ENCODE measurements at places on chromosomes 4 and X.

DNA sequence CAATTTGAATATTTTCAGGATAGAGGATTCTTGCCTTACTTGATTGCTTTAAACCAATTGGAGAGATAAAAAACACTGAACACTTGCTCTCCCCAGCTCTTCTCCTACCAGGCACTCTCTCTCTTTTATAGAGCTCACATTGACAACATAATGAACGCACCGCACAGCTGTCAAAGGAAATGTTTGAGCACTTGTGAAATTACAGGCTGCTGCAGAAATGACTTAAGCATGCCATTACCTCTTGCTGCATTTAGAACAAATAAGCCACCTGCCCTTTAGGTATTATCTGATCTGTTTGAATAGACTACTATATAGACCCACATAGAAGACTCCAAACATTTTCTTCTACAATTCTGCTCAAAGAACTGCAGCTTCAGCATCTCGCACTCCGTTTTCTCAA is 227.7 kb downstream of the C4orf33 start:
- no peak for DNase-seq

- peak; percentile 14 for DNase-seq
Measured at GRCh38 chr4:164937576-164938270, 39.7 kb downstream of the TRIM61 start.

DNA sequence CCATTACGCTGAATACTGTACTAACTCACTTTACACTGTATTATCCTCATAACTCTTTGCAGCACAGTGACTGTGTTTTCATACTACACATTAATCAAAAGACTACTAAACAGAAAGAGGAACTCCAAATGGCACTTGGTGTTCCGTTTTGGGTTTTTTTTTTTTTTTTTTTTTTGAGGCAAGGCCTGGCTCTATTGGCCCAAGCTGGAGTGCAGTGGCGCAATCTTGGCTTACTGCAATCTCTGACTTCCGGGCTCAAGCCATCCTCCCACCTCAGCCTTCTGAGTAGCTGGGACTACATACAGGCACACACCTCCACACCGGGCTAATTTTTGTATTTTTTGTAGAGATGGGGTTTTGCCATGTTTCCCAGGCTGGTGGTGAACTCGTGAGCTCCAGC is 10.7 kb downstream of the KLHL8 start:
- DNase-seq, result no peak

GRCh38 chr4:186724864-186725468 is 1.3 kb upstream of the FAT1 start:
- DNase-seq, result no peak

GRCh38 chr4:133997436-133997835 is 204.2 kb downstream of the PABPC4L start:
- no peak for DNase-seq

DNA sequence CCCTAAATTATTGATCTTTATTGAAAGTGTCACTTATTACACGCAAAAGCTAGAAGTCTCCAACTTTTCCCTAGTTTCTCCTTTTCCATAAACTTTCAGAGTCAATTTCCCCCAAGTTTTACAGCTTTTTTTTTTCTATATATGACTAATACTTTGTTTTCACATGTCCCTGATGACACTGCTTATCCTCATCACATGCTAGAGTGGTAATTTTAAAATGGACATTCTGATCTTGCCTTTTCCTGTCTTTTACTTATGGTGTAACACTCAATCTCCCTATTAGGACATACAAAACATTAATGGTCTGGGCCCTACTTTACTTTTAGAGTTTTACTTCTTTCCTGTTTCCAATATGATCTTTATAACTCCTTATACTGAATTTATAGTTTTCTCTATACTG is 112.6 kb downstream of the ANK2 start:
- no peak for DNase-seq

- DNase-seq, result no peak
Measured at GRCh38 chr4:88526221-88526815, 2.7 kb upstream of the PYURF start.

- DNase-seq, result no peak
Measured at GRCh38 chrX:18428006-18428405, 2.6 kb downstream of the CDKL5 start.

- DNase-seq, result no peak
Measured at GRCh38 chr4:132396636-132397035, 752.5 kb upstream of the PCDH10 start.

- no peak for DNase-seq
Measured at GRCh38 chr4:183097231-183098018, 1.6 kb upstream of the WWC2 start.

DNA sequence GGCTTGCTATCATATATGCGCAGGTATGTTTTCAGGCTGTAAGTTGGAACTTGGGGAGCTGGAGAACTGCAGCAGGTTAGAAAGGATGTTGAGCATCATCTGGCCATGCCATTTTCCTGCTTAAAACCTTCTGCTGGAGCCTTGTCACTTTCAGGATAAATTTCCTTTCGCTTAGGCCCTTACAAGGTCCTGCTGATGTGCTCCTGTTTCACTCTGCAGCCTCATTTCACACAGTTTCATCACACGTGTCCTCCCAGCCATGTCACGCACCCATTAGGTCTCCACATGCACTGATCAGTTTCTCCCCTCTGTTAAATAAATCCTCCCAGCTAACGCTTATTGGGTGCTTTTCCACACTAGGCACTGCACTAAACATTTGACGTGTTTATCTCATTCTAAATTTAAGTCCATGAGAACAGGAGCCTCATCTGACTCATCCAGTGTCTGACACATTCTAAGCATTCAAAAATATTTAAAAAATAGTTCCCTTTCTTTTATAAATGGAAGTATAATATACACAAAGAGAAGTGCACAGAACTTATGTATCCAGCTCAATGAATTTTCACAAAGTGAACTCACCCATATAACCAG is 14.5 kb downstream of the SOD3 start:
- no peak for DNase-seq

DNA sequence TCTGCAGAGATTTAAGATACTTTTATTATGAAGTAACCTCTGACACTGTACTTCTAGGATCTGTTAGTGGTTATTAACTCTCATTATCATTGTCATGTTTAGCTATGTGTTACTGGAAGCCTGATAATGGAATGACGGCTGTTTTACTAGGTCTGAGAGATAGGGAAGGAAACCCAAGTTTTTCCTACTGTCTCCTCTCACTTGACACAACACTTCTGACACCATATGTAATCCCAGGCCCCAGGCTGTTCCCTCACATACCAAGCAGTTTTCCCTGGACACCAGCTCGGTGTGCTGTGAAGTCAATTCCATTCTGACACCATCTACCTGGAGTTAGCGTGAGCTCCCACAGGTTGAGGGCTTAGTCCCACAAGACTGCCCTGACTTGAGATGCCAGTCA is 85.6 kb downstream of the ZNF674 start:
- no peak for DNase-seq

- DNase-seq, result no peak
Measured at GRCh38 chr4:72942565-72942964, 127.0 kb downstream of the COX18 start.

DNA sequence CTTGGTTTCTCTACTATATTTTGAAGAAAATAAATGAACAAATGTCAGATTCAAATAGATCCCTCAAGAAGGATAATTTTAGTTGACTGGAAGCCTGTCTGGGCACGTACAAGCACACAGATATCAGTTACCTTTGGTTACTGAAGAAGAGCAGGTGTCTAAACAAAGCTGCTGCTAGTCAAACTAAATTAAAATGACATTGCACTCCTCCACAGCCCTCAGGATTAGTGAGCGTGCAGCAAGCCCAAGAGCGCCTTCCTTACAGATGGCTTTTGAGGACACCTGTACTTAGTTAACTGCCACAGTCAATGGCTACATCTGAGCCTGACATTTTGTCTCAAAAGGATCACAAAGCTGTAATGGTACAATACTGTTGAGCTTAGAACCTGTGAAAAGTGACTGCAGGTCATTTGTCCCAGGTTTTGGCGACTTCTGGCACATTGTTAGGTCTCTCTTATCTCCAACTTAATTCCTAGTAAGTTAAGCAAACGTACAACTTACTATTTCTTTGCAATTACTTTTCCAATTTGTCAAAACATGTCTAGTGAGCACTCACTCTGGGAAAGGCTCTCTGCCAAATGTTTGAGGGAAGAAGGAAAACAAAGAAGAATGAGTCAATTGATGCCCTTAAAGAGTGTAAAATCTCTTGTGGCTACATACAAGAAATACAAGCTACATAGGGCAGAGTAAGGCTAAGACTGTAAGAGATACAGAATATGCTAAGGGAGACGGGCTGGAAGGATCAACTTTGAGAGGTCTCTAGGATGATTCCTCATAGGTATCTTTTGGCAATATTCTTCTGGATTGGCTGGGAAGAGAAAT is 25.6 kb upstream of the DAPP1 start:
- no peak for DNase-seq

- no peak for DNase-seq
Measured at GRCh38 chr4:7334521-7335275, 100.0 kb downstream of the PSAPL1 start.

DNA sequence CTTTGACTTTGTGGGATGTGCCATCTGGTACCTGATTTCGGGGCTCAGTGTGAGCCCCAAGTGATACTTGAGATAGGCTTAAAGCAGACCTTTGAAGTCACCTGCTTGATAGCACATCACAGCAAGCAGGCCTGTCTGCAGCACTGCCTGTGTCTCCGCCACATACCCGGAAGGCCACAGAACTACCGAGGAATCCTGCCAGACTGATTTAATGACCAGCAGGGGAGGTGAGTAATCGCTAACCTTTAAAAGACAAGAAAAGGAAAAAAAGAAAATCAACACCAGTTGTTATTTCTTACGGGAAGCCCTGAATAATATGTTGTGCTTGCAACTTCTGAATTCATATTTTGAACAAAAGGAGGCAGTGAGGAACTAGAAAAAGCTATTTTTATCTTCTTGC is 6.8 kb downstream of the PTCHD1 start:
- no peak for DNase-seq

- no peak for DNase-seq
Measured at GRCh38 chrX:75276666-75277065, 2.8 kb downstream of the UPRT start.

DNA sequence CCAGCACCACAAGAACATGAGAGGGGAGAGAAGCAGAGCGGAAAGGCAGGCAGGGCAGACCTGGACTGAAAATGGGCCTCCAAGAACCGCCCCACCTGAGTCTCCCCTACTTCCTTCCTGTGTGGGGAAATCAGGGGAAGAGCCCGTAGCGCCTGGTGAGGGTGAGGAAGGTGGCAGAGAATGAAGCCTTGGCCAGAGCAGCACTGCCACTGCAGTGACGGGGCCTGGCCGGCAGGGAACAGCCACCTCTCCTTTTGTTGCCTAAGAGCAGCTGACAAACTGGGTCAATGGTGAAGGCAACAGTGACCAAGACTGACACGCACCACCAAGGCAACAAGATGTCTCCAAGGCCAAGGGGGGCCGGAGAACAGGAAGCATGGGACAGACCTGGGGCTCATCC is 58.4 kb upstream of the CBR4 start:
- no peak for DNase-seq

DNA sequence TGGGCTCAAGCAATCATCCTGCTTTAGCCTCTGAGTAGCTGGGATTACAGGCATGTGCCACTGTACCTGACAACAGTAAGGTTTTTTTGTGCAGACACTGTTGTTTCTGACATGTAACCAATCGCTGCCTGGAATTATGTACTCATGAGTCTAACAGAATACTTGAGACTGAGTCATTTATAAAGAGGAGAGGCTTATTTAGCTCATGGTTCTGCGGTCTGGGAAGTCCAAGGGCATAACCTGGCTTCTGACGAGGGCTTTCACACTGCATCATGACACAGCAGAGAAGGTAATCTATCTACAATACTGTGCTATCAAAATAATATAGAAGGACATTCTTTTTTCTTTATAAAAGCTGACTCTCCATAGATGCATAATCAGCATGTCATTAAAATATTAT is 115.5 kb upstream of the STOX2 start:
- DNase-seq, result no peak

DNA sequence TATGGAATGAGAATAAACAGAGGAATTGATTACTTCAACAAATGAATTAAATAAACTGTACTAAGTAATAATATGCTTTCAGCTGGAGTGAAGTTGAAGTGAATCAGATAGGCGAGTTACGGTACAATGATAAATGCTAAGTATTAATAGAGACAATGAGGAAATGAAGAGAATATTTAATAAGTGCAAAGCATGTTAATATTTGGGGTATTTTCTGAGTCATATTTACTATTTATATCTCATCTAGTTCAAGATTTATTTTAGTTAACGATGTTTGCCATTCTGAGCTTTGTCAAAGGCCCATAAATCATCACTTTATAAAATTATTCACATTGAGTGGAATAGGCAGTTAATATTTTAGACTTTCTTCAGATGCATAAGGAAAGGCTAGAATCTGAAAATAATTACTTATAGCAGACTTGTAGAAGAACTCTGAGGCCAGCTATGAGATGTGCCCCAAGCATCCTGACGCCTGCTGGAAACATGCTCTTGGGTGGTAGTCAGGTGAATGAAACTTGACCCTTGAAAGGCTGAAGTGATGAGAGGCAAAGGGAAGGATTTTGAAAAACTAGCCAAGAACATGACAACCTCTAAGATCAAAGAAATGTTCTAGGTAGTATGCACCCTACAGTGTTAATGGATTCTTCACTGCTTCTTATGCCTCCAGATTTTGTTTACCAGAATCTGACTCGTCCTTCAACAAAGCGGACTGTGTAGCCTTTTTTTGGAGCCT is 133.8 kb upstream of the STIM2 start:
- DNase-seq, result no peak

GRCh38 chr4:95432466-95432865 is 116.3 kb downstream of the UNC5C start:
- no peak for DNase-seq

GRCh38 chrX:39753293-39753996 is 344.3 kb downstream of the BCOR start:
- DNase-seq, result no peak

DNA sequence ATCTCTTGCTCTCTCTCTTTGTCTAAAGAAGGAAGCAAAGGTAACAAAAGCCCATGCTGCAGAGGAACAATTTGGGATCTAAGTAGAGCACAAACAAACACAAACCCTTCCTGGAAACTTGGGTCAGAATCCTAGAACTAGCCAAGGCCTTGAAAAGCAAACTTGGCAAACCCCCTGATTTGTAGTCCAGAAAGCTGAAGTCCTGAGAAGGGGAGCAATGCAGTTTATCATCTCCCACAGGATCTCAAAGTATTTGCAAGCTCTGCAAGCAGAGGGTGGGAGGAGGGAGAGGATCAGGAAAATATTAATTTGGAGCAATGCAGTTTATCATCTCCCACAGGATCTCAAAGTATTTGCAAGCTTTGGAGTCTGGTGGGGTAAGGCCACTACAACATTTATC is 379.5 kb upstream of the FGF13 start:
- DNase-seq, result no peak

- DNase-seq, result peak; percentile 27
Measured at GRCh38 chr4:52780617-52781354, 29.6 kb upstream of the ERVMER34-1 start.

GRCh38 chrX:109707319-109707718 is 25.7 kb downstream of the ACSL4 start:
- DNase-seq, result no peak

GRCh38 chr4:125760201-125760819 is 445.6 kb downstream of the FAT4 start:
- DNase-seq, result no peak

GRCh38 chrX:40866893-40867292 is 131.6 kb upstream of the MED14 start:
- DNase-seq, result no peak
